ENCODE measurements at places on chromosomes 6 and 20. TPM values are rescaled to one million over a fixed set of nuclear protein-coding genes. Genes with fewer than 3 reads are reported as not detected.

The CLPSL1 gene
- not detected for total RNA-seq

The FAM120B gene
- 8.4 TPM for total RNA-seq

The ELOVL4 gene
- total RNA-seq: 5.1 TPM

The PRICKLE4 gene
- not detected for total RNA-seq

The TP53INP2 gene
- total RNA-seq: 2.2 TPM

The POU5F1 gene
- 0.21 TPM for total RNA-seq

The EYA4 gene
- total RNA-seq: 34.6 TPM

The ZNF217 gene
- total RNA-seq: 25.7 TPM

The DZANK1 gene
- total RNA-seq: 1.3 TPM

The KATNA1 gene
- 21.9 TPM for total RNA-seq

The OPN5 gene
- not detected for total RNA-seq

The JARID2 gene
- total RNA-seq: 13.4 TPM

The ZBTB46 gene
- total RNA-seq: 1.4 TPM

The MYCT1 gene
- total RNA-seq: not detected

The PBOV1 gene
- total RNA-seq: not detected

The SMIM26 gene
- total RNA-seq: 88.3 TPM

The CST2 gene
- total RNA-seq: not detected

The TAAR1 gene
- total RNA-seq: not detected

The CLVS2 gene
- 0.60 TPM for total RNA-seq

The SNX14 gene
- total RNA-seq: 55.2 TPM

The IBTK gene
- total RNA-seq: 18.3 TPM

The TMEM170B gene
- 0.57 TPM for total RNA-seq

The RIPOR2 gene
- 0.53 TPM for total RNA-seq

The UBE2C gene
- 200 TPM for total RNA-seq

The FAM217A gene
- total RNA-seq: not detected

The SAMD3 gene
- 0.19 TPM for total RNA-seq

The HSPA1L gene
- 0.11 TPM for total RNA-seq

The NUP153 gene
- 26.3 TPM for total RNA-seq

Measured in A375 (cell line).